ENCODE measurements at places on chromosomes 4 and X. TPM values are rescaled to one million over a fixed set of nuclear protein-coding genes. Genes with fewer than 3 reads are reported as not detected.

The NIPAL1 gene
- 1.3 TPM for total RNA-seq

The LIN54 gene
- total RNA-seq, result 27.6 TPM

The KLHL5 gene
- 29.4 TPM for total RNA-seq

The SHROOM3 gene
- 0.21 TPM for total RNA-seq

The PLCXD1 gene
- total RNA-seq, result 118 TPM

- DNase-seq, result no peak
Measured at GRCh38 chrX:145727476-145727875, 90.2 kb upstream of the SLITRK2 start.

GRCh38 chr4:138999666-139000065, 15.9 kb upstream of the NOCT start:
- DNase-seq, result no peak

DNA sequence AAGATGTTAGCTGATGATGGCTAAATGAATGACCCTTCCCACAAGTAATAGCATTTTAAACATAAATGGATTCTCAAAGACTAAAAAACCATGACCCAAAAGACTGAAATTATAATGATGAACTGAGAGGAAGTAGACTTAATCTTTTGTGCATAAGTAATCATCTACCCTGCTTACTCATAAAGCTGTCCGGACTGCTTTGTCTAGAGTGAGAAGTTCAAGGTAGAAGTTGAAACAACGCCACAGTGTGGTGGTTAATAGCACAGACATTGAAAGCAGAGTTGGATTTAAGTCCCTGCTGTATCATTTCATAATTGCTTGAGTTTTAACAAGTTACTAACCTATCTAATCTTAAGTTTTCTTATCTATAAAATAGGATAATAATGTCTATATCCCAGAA, 346.6 kb downstream of the CENPC start:
- DNase-seq, result no peak

GRCh38 chrX:1912193-1912592, 297.3 kb downstream of the ASMT start:
- DNase-seq, result no peak

DNA sequence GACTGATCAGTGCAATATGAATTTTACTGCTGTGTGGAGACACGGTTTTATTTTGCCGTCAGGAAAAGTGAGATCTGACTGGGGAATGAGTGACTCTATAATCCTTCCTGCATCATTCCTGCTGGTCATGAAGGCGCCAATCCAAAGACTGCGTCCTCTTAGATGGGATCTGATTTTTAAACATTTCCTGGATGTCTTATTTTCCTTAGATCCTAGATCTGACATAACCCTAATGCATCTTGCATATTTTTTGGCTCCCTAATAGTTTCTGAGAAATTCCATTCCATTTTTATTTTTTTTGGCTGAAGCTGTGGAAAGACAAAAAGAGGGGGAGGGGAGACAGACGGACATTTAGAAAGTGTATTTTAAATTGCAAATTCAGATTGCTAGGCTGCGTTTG, 454.9 kb upstream of the FAT1 start:
- no peak for DNase-seq
